Mucosa of gallbladder (tissue), 1 donor: ENCODE measurements at places on chromosomes 12 and 14.

DNA sequence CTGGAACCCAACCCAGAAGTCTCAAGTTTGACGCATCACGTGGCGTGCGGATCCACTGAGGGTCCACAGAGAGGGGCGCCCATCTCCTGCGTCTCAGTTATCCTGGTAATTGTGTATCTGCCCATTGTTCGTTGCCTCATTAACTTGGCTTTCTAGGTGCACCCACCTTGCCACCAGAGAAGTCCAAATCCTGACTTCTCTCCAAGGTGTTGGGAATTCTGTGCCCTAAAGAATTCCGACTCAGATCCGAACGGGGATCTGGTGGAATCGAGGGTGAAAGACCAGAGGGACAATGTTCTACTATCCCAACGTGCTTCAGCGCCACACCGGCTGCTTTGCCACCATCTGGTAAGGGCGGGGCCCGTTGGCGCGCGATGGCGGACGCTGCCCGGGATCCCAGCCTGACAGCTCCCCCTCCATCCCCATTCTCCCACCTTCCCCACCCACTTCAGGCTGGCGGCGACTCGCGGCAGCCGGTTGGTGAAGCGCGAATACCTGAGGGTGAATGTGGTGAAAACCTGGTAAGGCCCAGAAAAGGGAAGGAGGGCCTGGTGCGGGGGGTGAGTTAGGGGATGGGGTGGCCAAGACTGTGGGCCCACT, 481 bp downstream of the REC8 start:
- no peak for DNase-seq

DNA sequence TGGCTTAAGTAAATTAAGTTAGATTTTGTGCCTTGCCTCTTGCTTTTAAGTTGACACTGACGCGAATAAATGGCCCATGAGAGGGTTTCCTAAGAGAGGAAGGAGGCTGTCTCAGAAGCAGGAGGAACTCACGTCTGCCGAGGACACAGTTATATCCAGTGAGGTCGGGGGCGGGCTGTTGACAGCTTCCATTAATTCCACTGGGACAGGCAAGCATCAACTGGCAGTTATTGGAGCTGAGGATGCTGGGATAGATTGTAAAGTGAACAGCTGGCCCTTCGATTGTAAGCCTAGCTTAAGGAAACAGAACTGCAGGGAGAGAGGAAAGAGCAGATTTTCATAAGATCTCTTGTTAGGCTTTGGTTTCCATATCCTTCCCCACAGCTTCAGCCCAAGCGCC, 399.2 kb downstream of the IPO8 start:
- no peak for DNase-seq

GRCh38 chr12:97713270-97713669, 250.7 kb downstream of the RMST start:
- DNase-seq: no peak

DNA sequence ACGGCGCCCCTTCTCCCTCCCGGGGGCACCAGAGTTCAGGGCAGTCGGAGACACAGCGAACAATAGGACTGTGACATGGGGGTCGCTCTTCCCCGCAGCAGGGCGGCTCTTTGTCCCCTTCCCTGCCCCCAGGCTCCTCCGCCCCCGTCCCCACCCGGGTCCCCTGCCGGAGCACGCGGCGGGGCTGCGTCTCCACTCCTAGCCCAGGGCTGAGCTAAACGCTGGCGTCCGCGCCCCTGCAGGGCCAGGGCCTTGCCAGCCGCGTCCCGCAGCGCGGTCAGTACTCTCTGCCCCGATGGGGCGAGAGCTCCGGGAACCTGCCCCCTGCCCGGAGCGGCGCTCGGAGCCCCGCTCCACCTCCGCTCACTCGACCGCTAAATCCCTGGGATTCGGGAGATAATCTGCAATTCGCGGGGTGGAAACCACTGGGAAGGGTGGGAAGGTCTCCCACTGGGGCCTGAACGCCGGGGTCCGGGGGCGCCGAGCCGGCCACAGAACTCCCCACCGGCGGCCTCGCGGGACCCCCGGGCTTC, 825 bp upstream of the CCDC85C start:
- DNase-seq: no peak

- no peak for DNase-seq
Observed at GRCh38 chr14:50744231-50744630, 76.1 kb upstream of the SAV1 start.
